ENCODE measurements at places on chromosomes 5 and 9.

GRCh38 chr5:73370095-73370494, 78.5 kb downstream of the FOXD1 start:
- DNase-seq: no peak

GRCh38 chr5:151174612-151175101, 17.1 kb upstream of the ANXA6 start:
- peak; percentile 55 for DNase-seq

DNA sequence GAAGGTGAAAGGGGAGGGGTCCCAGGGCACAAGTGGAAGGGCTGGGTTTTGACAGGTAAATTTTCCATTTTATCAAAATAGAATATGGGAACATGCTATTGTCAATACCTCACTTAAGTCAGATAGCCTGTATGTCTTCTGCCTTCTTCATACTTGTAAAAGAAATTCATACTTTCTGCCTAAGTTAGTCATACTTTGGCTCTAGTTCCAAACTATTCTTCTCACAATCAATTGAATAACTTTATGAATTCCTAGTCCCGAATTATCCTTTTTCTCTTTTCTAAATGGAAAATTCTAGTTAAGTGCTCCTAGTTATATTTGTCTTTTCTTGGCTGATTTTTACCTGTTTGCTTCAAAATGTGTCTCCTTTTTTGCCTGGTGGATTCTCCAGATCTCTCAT, 271.4 kb downstream of the CSNK1G3 start:
- no peak for DNase-seq

GRCh38 chr9:109934857-109935215, 154.8 kb downstream of the PALM2AKAP2 start:
- no peak for DNase-seq

DNA sequence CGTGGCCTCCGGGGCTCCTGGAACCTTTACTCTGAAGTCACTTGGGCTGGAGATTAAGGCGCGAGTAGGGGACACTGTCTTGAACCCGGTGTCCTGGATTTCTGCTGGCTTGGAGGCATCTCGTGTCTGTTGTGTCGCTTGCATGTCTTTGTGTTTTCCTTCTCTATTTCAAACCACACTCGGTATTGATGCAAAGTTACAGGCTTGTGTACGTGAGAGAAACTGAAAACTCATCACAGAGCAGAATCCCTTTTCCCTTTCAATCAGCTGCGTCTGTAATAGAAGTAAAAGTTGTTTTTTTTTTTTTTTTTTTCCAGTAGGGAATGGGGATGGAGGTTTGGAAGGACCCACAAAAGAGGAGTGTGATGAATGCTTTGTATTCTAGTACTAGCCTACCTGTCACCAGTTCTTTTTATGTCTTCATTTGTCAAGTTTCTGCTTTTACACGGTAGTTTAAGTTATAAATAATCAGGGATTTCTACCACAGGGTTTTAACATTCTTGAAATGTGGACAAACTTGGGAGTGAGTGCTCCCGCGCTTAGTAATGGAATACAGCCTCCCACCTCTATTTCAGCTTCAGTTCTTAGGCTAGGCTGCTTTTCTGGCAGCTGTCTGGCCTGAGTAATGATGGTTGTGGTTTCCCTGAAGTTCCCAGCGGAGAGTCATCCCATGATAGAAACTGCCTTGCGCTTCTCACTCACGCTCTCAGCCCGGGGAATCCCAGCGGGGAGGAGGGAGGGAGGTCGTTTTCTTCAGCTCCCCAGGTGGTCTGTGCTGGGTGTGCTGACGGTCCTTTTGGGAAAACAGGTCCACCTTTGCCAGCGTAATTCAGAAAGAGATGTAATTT, 763 bp downstream of the TJP2 start:
- no peak for DNase-seq

GRCh38 chr5:141883184-141883891, 5.1 kb upstream of the PCDH1 start:
- no peak for DNase-seq

DNA sequence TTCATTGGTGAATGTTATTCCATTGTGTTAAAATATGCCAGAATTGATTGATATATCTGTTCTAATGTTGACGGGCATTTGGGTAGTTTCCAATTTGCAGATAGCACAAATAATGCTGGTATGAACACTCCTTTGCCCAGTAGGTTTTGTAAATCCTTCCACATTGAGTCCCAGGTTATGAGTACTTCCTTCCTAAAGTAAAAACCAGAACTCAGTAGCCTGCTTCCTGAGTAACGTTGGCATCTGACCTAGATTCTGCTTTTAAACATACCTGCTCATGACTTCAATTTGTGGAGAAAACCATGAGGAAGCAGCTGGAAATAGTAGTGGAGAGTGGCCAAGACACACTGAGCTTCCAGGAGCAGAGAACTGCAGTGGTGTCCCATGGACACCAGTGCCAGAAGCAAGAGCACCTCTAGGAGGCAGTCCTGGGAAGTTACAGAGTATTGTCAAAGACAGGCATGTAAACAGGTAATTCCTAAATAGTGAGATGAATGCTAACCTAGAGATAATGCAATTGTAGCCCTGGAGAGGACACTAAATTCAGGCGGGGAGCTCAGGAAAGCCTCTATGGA, 24.3 kb upstream of the RASGRF2 start:
- DNase-seq: no peak

DNA sequence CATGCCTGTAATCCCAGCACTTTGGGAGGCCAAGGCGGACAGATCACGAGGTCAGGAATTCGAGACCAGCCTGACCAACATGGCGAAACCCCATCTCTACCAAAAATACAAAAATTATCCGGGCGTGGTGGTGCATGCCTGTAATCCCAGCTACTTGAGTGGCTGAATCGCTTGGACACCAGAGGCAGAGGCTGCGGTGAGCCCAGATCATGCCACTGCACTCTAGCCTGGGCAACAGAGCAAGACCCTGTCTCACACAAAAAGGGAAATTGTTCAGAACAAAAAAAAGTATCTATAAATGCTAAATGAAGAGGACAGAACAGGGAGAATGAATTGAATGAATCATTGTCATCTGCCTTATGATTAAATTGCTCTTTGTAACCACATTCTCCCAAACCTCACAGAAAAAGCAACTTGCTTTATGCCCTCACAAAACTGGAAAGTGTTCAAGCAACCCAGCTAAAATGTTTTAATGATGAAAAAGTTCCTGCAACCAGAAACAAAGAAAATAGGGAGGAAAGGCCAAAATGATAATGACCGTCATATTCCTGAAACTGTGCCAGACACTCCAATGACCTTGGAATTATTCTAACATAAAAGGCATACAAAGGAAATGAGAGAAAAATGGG, 83.7 kb downstream of the SERINC5 start:
- DNase-seq: no peak

- no peak for DNase-seq
Observed at GRCh38 chr9:115333277-115334070, 215.5 kb upstream of the TNC start.

GRCh38 chr5:76990899-76991459, 38.1 kb downstream of the CRHBP start:
- no peak for DNase-seq

DNA sequence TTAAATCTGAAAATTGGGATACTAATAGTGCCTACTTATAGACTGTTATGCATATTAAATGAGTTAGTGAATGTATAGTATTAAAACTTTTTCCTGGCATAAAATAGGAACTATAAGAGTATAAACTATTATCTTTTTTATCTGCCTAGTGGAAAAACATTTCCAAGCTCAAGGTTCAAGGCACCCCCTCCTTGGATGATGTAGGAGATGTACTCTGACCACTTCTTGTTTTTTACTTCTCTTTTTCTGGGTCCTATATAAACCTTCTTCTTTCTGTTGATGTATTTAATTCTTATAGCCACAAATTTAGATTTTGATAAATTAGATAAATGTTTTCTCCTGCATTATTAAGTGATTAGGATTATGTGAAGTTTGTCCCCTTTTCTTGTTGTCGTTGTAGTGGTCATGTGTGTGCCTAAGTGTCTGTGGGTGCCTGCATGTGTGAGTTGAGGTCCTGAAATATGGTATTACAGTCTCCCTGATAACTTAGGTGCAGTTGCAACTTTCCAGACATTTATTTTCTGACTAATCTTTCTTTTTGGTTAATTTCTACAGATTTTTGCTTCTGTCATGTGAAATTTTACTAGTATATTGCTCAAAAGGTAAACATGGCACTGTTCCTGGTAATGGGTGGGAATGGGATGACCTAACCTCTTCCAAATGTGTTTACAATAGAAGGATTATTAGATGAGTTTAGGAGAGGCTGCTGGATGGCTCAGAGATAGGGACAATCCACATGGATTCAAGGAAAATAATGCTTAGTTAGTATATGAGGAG, 160.8 kb upstream of the CDKN2B start:
- no peak for DNase-seq

All from suprapubic skin (tissue), 4 donors.